ENCODE measurements at places on chromosomes 11 and 22.

DNA sequence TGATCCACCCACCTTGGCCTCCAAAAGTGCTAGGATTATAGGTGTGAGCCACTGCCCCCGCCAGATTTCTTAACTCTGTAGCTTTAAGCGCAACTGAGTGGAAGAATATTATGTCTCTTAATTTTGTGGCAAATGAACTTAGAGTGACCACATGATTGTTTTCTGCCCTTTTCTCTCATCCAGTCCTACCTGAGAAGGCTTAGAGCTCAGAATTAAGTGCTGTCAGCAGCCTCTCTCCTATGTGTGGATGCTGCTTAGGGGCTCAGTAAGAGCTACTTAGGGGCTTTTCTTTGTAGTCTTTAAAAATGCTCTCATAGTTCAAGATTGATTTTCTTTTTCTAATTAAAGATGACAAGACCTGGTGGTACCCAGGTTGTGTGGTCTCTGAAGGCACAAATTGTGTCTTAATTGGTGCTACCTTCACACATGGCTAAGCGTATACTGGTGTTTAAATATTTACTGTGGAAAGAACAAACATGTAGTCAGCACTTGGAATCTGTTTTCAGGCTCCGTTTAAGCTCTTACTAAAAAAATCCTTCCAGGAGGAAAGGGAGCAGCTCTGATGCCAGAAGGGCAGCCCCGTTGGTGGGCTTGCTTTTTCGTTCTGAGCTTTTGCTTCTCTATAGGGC lies 59.3 kb downstream of the DEPDC5 start:
- DNase-seq: no peak

- DNase-seq: no peak
Measured at GRCh38 chr11:124915541-124916369, 3.3 kb upstream of the HEPN1 start.

DNA sequence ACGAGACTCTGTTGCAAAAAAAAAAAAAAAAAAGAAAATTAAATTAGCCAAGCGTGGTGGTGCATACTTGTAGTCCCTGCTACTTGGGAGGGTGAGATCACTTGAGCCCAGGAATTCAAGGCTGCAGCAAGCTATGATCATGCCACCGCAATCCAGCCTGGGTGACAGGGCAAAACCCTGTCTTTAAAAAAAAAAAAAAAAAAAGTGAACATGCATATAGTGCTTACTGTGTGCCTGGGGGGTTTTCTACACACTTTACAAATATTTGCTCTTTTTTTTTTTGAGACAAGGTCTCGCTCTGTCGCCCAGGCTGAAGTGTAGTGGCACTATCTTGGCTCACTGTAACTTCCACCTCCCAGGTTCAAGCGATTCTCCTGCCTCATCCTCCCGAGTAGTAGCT lies 12.9 kb downstream of the TPST2 start:
- no peak for DNase-seq

GRCh38 chr11:17538731-17539130 lies 5.5 kb downstream of the USH1C start:
- DNase-seq: peak; percentile 35

DNA sequence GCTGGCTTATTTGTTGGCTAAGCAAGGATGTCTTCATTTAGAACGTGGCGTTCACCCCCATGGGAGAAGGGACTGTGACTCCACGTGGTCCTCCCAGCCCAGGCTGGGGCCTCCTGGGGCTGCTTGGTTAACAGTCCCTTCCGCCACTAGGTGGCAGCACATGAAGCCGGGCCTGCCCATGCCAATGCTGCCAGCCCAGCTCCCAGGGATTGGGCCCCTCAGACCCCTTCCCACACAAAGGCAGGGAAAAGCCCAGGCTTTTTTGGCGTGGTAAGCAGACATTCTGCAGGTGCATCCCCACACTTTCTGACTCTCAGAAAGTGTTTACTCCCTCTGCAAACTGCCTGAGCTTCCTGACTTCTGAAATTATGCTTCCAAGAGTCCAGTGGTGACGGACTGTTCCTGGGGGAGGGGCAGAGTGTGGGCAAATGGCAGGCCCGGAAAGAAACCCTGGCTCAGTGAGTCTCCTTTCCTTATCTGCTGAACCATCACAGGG lies 3.1 kb downstream of the CBX6 start:
- peak; percentile 88 for DNase-seq

DNA sequence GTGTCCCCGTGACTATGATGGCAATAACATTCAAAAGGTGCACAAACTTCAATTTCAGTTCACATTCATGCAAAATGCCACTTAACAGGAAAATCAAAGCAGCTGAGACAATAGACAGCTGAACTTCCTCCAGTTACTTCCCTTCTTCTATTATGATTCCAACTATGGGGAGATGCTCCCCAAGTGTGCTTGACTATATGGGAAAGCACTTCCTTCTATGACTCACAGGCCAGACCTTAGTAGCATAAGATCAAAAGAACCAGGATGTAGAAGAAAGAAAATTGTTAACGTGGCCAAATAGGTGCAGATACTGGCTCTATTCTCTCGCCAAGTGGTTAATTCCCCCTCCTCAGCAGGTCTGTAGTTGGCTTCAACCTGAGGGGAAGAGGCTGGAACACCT lies 7.8 kb upstream of the FAT3 start:
- DNase-seq: no peak
